CMK (cell line): ENCODE measurements at places on chromosomes 2 and 18.

- no peak for DNase-seq
Observed at GRCh38 chr2:96501471-96501874, 3.7 kb downstream of the NEURL3 start.

DNA sequence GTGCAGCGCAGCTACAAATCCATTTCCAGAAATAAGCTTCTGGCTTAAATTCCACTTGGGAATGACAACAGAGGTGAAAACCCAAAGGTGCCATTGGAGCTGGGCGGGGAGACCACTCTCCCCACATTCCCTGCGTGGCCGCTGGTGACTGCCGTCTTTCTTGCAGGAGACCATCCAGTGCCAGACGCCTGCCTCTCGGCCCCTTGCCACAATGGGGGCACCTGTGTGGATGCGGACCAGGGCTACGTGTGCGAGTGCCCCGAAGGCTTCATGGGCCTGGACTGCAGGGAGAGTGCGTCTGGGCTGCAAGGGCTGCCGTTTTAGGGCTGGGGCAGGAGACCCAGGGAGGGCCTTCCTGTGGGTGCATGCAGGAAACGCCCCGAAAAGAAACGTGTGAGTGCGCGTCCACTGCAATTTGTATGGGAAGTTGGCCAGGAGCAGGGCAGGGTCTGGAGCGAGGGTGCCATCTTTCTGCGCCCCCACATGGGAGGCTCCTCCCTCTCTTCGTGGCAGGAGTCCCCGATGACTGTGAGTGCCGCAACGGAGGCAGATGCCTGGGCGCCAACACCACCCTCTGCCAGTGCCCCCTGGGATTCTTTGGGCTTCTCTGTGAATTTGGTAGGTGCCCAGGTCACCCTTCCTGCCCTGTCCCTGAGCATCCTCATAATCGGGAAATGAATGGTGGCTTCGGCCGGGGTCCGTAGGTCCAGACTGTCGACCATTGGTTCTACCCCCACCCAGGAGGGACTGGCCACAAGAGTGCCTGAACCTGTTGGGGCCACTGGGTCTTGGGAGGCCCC, 49.9 kb downstream of the SNED1 start:
- no peak for DNase-seq

DNA sequence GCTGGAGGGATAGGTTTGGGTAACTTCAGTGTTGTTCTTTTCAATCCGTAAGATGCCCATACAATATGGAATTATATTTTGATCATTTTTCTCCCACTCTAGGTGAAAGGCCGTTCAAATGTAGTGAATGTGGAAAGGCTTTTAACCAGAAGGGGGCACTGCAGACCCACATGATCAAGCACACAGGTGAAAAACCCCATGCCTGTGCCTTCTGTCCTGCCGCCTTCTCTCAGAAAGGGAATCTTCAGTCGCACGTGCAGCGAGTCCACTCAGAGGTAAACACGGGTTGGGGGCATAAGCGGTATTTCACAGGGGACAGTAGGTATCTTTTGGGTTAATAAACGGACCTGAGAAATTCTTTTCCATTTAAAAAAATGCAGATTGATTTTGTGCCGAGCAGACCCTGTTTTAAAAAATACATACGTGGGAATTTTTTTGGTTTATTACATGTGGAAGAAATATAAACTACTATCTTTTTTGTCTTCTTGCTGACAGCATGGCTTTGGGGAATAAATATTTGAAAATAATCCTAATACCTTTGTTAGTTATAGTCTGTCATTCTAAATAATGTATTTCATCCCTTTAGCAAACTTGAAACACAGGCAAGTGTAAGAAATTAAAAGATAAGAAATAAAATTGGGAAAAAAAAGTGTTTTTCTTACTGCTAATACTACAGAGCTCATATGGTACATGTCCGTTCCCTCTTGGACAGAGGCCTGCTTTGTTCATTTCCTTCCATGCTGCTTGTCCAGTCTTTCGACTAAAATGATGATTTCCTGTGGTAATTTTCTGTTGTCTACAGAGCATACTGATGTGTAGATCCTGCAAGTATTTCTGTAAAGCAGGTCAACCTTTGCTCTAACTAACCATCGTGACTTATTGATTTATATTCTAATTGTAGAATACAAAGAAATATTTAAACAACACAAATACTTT, 53.3 kb downstream of the ZNF236 start:
- DNase-seq = peak; percentile 3

GRCh38 chr2:181680055-181680936, at the start of gene NEUROD1:
TSS of gene NEUROD1 (minus strand) at chr2:181680517. CDS start at chr2:181678860, 1,657 bp downstream.
- no peak for DNase-seq

DNA sequence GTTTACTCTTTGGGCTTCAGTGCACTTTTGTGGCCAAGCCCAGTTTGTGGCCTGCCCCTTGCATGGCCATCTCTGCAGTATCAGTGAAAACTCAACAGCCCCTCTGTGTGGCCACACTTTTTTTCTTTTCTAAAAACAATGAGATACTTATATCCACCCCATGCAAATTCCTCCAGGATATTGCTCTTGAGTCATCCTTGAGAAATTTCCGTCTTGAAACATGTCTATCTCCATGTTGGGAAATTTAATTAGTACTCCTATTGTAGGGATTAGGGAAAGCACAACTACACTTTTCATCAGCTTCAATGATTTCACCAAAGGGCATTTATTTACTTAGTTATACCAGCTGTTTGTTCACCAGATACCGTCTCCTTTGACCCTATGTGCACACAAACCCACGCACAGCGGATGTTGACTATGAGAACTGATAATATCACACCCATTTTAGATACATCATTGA, 993.1 kb downstream of the TSN start:
- DNase-seq = no peak

DNA sequence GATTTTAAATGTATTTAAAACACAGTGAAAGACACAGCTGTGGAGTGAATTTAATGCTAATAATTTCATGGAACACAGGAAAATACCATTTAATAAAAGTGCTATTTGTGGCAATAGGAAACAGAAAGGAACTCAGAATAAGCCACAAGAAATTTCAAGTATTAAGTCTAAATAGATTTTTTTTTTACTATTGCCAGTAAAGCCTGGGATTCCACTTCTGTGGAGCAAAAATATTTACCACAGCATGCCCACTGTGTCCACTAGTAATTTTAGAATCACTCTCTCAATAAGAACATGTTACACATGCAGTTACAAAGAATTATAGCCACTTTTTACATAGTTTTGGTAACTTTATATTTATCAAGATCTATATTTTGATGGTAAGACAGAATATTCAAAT, 17.2 kb downstream of the KCTD18 start:
- no peak for DNase-seq

DNA sequence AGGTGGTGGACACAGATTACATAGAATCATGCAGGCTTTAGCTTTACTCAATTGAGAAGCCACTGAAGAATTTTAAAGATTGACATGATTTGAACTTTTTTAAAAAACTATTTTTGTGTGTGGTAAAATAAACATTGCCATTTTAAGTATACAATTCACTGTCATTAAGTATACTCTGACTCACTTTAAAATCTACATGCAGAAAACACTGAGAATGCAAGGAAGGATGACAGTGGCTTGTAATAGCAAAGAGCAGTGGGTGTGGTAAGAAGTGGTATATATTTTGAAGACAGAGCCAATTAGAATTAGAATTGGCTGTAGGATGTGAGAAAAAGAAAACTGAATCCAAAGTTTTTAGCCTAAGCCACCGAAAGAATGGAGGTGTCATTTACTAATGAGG, 14.9 kb downstream of the TRMT61B start:
- DNase-seq = no peak

DNA sequence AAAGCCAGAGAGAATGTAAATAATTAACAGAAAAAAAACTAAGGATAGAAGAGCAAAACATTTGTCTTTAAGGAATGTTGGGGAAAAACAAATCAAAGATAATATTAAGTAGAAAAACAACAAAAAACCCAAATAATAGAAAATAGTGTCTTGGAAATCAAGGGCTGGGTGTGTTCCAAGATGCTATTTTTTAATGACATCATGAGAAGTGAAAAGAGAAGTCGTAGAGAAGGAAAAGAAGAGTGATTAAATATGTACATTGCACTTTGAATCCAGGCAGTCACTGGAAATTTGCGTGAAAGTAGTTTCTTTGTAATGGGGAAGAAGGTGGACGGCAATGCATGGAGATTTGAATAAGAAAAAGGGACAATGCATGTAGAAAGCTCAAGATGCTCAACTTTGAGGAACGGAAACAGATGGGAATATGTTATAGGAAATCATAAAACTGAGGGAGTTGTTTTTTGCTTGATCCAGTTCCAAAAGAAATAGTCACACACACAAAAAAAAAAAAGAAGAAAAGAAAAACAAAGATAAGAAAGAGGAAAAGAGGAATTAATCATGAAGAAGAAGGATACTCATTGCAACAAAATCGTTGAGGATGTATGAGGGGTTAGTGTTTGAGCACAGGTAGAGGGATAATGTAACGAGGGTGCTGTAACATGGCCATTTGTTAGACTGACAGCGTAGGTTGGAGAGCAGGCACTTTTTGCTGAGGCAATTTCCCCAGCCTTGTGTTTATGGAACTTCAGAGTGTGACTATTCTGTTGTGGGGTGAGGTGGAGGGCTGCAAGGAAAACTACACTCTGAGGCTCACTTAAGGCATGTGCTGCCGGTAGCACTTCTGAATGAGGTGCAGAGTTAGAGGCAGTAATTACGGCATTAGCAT, 184.1 kb downstream of the CALCRL start:
- no peak for DNase-seq

DNA sequence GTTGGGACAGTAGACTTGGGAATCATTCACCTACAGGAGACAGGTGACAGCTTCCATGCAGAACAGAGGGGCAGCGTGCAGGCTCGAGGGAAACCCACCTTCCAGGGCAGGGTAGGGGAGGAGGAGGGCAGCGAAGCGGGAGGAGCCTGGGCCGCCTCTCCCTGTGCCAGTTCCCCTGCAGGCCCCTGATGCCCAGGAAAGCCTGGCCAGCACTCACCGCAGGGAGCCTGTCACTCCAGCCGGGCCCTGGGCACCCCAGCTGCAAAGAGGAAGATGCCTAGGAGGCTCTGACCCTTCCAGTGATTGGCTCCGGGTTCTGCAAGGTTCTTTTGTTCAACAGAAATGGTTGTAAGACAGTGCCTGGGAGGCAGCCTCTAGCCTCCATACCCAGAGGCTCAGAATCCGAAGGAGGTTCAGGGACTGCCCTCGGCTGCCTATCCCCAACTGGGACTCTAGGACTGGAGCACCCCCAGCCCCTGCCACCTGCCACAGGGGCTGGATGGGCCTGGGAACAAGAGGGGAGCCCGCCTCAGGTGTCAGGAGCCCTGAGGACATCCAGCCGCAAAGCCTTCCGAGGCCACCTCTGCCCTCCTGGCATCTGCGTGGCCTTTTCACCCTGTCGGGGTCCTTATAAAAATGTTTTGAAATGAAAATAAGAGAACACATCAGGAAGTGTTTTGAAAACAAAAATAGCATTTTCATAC, 103.2 kb downstream of the PTGR3 start:
- no peak for DNase-seq

GRCh38 chr2:234690569-234691213, 193.8 kb upstream of the ARL4C start:
- DNase-seq = no peak

GRCh38 chr2:236712961-236713673, 143.5 kb downstream of the ACKR3 start:
- no peak for DNase-seq

DNA sequence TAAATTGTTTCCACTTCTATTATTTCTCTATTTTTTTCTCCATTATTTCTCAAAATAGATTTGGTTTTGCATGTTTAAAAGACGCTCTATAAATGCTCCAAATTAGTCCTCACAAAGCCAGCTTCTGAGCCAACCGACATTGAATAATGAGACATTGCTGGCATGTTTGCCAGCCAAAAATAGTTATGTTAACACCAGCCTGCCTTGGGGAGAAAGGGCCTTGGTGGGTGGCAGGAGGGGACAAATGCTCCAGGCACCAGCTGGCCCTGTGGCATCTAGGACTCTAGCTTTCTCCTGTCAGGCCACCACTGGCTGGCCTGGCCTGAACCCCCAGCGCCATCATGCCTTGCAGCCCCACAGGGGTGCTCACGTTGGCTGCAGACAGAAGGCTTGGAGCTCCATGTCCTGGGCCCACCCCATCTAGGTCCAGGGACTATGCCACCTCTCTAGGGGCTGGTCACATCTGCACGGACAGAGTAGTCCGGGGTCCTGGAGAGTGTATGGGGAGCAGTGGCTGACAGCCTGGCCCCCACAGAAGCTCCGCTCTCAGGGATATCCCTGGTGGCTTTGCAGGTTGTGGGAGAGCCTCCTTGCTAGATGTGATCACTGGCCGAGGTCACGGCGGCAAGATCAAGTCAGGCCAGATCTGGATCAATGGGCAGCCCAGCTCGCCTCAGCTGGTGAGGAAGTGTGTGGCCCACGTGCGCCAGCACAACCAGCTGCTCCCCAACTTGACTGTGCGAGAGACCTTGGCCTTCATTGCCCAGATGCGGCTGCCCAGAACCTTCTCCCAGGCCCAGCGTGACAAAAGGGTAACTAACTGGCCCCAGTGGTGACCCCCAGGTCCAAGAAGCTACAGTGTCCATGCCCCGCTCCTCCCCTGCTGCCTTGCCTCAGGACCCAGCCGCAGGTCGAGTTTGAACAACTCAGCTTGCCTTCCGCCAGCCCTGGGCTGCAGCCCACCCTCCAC, 12.5 kb downstream of the ABCG8 start:
- DNase-seq = no peak

DNA sequence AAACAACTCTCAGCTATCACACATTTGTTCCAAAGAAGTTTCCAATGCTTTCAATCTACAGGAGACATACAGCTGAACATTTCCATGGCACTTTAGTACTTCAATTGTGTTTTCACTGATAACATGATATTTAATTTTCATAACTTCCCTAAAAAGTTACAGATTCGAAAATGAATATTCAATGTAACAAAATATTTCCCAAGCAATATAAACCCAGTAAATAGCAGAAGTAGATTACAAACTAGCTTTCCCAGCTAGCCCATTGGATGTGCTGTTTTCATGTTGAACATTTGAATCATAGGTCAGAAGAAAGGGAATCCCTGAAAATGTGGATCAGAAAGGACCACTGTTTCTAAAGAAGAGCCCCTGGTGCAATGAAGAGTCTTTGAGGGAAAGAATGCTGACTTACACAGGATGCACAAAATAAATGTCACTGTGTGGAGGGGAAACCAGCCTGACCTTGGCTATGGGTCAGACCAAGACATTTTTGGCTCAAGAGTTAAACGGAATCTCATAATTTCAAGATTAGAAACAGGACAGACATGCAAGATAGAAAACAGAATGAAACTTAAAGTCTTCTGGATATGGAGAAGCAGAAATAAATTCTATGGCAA, 22.5 kb downstream of the CYTIP start:
- no peak for DNase-seq
